Muscle of back (tissue), 13 donors: ENCODE measurements at places on chromosomes 12 and 14. TPM values are rescaled to one million over a fixed set of nuclear protein-coding genes. Genes with fewer than 3 reads are reported as not detected.

BICDL1 gene
- 4.0 TPM for polyA plus RNA-seq

TRIM9 gene
- 4.4 TPM for polyA plus RNA-seq

SERPINA5 gene
- 0.18 TPM for polyA plus RNA-seq

SNAPC1 gene
- 4.7 TPM for polyA plus RNA-seq

TEAD4 gene
- 58.6 TPM for polyA plus RNA-seq

CTSG gene
- polyA plus RNA-seq, result 0.73 TPM

CLEC4D gene
- not detected for polyA plus RNA-seq
